ENCODE measurements at places on chromosomes 6 and 20.
A peak's percentile ranks its signal among the peaks of the same experiment; 100 is the strongest.

DNA sequence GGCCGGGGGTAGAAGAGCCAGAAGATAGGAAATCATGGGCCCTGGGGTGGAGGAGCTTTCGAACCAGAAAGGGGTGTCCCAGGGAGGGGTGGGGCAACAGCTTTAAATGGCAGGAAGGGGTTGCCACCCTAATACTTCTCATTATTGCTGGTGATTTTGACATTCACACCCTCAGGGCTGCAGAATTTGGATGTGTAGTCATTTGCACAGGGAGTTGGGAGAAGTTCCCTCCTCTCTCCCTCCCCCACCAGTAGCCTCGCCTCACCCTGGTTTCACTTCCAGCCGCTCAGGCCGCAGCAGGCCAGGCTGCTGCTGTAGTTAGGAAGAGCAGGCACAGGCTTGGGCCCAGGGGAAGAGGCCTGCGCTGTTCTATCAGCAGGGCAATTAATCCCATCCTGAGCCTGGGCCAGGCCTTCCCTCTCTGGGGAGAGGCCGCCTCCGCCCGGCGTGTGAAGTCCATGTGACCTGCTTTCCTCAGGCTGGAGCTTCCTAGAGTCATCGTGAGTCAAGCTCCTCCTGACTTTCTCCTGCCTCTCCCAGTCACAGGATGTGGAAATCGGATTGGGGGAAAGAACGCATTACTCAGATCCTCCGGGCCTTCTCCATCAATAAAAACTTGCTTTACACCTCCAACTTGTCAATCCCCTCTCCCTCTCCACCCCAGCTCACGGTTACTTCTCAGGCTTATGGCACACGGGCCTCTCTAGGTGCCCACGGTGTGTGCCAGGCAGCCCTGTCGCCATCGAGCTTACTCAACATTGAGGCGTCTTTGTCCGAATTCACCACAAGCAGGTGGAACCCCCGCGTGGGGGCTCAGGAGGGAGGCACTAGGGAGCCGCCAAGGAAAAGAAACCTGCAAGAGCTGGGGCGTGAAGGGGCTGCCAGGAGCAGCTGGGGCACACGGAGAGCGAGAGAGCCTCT lies 7.8 kb downstream of the ADTRP start:
- peak; percentile 98 for DNase-seq

- DNase-seq, result no peak
Observed at GRCh38 chr20:52965819-52966218, 6.3 kb upstream of the TSHZ2 start.

DNA sequence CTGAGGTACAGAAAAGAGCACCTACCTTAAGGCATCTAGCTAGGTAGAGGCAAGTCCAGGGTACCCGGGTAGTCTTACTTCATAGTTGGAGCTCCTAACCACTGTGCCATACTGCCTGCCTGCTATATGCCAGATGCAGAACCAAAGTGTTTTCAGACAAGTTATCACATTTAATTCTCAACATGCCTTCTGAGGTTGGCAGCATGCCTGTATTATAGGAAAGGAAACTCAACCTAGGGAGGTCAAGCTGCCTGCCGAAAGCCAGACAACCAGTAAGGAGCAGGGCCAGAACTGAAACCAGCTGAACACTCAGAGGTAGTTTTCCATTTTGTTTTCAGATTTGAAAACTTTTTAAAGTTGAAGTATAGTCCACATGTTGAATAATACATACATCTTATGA lies 5.4 kb downstream of the CTNNBL1 start:
- DNase-seq, result no peak

GRCh38 chr6:2594868-2595267 lies 155.9 kb downstream of the MYLK4 start:
- no peak for DNase-seq

- no peak for DNase-seq
Observed at GRCh38 chr6:11921017-11921438, 91.1 kb upstream of the HIVEP1 start.

DNA sequence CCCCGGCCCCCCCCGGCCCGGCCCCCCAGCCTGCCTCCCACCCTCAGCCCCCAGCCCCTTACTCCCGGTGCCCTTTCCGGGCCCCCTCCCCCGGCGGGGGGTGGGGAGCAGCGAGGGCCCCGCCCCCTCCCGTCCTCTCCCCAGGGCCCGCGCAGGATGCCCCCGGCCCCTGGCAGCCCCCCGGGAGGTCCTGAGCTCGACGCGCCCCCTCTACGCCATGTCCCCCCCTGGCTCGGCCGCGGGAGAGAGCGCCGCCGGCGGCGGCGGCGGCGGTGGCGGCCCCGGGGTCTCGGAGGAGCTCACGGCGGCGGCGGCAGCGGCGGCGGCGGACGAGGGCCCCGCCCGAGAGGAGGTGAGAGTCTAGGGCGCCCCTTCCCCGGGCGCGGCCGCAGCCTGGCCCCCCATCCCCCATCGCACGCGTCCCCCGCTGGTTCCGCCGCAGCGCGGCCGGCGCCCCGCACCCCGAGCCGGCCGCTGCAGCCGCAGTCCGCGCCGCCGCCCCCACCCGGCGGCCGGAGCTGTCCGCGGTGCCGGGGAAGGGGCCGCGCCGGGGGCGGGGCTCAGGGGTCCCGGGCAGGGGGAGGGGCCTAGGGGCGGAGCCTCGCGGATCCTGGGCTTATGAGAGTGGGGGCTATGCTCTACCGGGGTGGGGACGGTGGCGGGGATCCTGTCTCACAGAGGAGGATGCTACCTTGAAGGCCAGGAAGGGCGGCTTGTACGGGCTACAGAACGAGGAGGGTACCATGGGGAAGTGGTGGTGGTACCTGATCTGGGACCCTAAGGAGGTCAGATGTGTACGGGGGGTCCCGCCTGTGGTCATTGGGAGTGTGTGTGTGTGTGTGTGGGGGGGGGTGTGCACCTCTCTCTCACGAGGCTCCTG lies 516 bp downstream of the TMEM151B start:
- DNase-seq, result no peak

DNA sequence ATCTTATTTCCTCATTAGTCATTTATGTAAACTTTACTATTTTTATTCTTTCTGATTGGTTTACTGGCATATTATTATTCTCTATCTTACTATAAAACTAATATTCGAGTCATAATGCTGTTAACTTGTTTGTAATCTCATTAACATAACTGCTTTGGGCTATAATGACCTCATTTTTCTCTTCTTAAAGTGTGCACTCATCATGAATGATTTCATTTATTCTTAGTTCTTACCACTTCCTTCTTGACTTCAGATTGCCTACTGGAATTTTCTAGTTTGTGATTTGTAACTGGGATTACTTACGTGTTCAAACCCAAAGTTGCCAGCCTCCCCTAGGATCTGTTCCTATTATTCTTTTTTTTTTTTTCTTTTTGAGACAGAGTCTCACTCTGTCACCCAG lies 91.8 kb upstream of the TNFAIP3 start:
- DNase-seq, result peak; percentile 39

All from suppressor macrophage (primary cell).